ENCODE measurements at places on chromosomes 6 and 20.

DNA sequence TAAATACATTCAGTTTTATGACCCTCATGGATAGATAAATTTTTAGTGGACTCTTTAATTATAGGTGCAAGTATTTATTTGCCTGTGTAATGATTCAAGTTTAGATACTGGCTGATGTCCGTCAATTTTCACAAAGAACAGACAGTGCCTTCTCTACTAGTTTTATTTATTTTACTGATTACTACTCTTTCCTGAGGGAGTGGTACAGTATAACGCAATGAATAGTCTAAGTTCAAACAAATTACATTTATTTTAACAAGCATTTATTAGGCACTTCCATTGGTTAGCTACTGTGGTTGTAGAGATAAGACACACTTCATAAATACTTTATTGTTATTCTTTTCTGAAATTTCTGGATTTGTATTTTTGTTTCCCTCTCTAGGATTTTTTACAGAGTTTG is 74.3 kb downstream of the ADGRG6 start:
- DNase-seq: no peak

GRCh38 chr20:13461849-13462458 is 176.8 kb downstream of the TASP1 start:
- no peak for DNase-seq

- no peak for DNase-seq
These were observed 6.7 kb upstream of the HMGN3 start for GRCh38 chr6:79241228-79241627.

DNA sequence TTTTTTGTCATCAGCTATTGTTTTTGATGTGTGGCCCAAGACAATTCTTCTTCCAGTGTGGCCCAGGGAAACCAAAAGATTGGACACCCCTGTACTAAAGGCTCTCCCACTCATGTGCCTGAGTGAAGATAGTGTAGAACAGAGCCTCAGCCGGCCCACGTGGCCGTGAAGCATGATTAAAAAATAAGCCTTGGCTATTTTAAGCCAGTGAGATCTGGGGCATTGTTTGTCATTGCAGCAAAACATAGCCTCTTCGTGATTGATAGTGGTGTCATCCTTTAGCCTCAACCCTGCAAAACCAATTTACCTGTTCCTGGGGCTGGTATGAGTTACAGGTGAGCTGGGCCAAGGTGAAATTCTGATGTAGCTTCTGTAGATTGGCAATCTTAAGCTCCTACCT is 85.3 kb downstream of the TULP4 start:
- DNase-seq: no peak

DNA sequence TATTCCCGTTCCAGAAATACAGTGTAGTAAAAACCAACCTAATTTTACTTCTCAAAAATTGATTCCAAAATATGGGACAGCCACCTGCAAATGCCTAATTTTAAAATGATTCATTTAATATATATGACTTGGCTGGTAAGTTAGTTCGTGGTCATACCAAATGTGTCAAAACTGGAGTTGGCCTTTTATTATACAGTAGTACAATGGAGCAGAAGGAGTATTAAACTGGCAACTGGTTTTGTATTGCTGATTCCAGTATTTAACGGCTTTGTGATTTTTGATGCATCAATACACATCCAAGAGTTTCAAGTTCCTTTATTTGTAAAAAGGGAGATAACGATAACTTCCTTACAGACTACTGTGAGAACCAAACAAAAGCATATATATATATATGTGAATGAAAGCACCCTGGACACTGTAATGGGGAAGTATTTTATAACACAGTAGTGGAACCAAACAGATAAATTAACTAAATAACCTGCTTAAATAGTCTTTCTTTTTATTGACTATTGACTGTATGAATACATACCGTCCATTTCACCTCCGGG is 24.8 kb downstream of the SAMHD1 start:
- DNase-seq: no peak

DNA sequence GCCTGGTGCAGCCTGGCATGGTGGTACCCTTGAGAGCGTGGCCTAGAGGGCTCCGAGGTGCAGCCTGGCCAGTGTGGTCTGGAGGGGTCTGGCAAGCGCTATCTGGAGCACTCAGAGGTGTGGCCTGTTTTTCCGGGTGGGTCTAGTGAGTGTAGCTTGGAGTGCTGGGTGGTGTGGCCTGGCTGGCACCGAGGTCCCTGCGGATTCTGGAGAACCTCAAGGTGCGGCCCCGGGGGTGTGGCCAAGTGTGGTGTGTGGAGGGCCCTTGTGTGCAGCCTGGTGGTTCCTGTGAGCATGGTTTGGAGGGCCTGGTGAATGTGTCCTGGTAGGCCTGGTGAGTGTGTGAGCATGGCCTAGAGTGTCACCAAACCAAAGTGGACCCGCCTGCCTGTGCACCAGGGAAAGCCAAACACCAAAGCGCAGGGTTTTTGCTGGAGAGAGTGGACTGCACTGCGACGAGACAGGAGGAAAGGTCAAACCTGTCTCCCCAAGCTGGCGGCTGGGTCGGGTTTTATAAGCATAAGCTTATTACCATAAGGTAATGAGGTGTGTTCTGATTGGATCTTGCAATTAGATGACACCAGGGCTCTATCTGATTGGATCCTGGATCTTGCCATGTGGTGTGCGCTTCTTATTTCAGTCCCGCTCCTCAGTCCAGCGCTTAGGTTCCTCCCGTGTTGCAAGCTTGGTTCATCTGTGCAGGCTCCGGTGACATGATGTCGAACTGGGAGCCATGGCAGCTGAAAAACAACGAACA is 35.7 kb downstream of the IGF2R start:
- no peak for DNase-seq

DNA sequence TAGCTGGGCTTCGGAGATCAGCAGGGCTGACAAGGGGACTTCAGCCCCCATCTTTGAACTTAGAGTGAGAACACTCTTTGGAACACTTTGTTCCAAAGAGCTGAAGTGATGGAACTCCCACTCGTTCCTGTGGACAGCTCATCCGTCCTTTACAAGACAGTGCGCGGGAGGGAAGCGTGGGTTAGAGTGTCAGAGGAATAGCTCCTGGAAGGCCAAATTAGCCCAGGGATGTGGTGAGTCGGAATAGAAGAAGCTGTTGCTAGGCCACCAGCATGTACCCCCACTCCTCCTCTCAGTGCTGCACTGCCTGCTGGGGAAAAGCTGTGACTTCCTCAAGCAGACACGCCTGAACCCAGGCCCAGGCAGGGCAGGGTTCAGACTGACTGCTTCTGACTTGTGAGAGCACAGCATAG is 1.7 kb downstream of the SDCBP2 start:
- DNase-seq: no peak

GRCh38 chr6:152142105-152142504 is 334.6 kb downstream of the ESR1 start:
- DNase-seq: no peak

- DNase-seq: peak; percentile 40
These were observed at the start of gene METTL24 for GRCh38 chr6:110357664-110358552. METTL24 (minus strand) TSS chr6:110358349; CDS start chr6:110358272, 77 bp downstream.

GRCh38 chr20:19396460-19397081 is 184.1 kb downstream of the SLC24A3 start:
- no peak for DNase-seq

DNA sequence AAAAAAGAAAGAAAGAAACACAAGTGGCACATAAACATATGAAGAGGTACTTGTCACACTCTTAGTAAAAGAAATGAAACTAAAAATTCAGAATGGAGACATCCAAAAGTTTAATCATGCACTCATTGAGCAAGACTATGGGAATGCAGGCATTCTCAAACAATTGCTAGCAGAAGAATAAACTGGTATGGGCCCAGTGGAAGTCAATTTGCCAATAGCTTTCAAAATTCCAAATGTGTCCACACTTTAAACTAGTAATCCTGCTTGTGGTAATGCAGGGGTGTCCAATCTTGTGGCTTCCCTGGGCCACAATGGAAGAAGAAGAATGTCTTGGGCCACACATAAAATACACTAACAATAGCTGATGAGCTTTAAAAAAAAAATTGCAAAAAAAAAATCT is 97.4 kb downstream of the EPB41L2 start:
- no peak for DNase-seq

- DNase-seq: no peak
These were observed 127.1 kb downstream of the MYO6 start for GRCh38 chr6:75876152-75876551.

DNA sequence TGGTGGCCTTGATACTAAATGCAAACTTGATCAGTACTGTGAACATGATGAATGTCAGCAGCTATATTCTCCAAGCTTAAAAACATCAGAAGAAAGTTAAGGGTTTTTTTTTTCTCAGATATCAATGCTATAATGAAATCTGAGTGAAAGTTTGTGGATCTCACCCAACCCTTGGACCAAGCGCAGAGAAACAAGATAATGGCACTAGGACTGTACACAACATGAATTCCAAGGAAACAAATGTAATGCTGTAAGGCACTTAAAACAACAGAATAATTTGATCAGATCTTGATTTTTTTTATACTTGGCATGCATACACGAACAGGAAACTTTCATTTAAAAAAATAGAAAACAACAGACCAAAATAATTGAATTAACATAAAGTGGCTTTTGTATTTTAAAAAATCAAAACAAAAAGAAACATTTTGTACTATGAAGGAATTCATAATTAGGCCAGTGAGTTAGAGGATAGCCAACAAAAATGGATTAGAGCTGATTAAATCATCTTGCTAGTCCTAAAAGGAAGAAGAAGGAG is 1154.0 kb upstream of the EYS start:
- no peak for DNase-seq

DNA sequence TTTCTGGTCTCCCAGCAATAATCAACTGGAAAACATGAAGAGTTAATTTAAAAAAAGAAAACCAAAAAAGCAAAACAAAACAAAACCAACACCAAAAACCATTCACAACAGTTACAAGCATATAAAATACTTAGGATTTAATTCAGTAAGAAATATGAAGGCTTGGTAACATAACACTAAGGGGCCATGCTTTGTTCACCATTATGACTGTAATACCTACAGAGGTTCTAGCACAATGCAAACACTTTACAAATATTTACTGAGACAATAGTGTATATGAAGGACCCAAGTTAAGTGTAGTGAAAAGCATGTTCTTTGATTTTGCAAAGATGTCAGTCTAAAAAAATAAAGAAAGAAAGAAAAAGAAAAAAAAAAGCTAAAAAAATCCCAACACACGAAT is 109.8 kb upstream of the EMILIN3 start:
- DNase-seq: no peak

GRCh38 chr6:31911826-31912585 is 10.1 kb upstream of the ZBTB12 start:
- no peak for DNase-seq

GRCh38 chr6:50030777-50031562 is 9.2 kb upstream of the DEFB110 start:
- peak; percentile 29 for DNase-seq

DNA sequence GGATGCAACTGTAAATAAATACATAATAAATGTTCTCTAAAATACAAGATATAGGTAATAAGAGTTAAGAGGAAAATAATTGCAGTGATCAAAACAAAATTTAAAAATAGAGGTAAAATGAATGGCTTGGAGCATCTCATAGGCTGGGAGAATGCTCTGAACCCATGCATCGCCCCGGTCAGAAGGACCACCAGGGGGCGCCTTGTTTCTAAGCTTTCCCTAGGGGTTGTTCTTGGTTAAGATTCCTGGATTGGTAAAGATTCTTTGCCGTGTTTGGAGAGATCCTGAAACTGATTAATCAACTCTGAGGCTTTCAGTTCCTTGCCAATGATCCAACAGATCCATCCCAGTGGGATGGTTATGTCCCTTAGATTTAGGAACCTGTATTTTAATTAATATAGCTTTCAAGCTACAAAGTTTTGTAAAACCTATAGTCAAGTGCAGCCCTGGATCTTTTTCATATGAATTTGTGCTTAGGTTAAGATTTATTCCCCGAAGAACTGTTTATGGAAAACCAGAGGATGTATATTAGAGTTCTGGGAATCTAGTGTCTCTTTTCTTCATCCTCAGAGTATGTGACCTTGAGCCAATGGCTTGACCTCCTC is 45.3 kb upstream of the PRELID3B start:
- peak; percentile 74 for DNase-seq

- DNase-seq: no peak
These were observed 154.0 kb downstream of the PRL start for GRCh38 chr6:22142856-22143255.

- no peak for DNase-seq
These were observed 24.7 kb downstream of the GFOD1 start for GRCh38 chr6:13462458-13463327.

DNA sequence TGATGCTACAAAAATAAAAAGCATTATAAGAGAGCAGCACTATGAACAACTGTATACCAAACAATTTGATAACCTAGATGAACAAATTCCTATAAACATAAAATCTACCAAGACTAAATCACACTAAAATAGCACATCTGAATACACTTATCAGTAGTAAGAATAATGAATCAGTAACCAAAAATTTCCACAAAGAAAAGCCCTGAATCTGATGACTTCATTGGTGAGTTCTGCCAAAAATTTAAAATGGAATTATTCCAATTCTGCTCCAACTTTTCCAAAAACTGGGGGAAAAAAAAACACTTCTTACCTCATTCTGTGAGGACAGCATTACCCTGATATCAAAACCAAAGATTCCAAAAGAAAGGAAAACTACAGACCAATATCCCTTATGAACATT is 206.2 kb downstream of the WDR27 start:
- DNase-seq: no peak

- DNase-seq: no peak
These were observed 106.5 kb downstream of the MMS22L start for GRCh38 chr6:97176468-97176867.

GRCh38 chr20:1390581-1391403 is 2.1 kb downstream of the FKBP1A start:
- DNase-seq: no peak

- no peak for DNase-seq
These were observed 17.7 kb downstream of the SLC12A5 start for GRCh38 chr20:46046588-46047310.

GRCh38 chr6:43804550-43805223 is 34.7 kb downstream of the VEGFA start:
- DNase-seq: no peak

- DNase-seq: no peak
These were observed 270.3 kb downstream of the NKAIN2 start for GRCh38 chr6:124073820-124074587.

GRCh38 chr6:45445749-45446549 is 68.2 kb upstream of the SUPT3H start:
- no peak for DNase-seq

DNA sequence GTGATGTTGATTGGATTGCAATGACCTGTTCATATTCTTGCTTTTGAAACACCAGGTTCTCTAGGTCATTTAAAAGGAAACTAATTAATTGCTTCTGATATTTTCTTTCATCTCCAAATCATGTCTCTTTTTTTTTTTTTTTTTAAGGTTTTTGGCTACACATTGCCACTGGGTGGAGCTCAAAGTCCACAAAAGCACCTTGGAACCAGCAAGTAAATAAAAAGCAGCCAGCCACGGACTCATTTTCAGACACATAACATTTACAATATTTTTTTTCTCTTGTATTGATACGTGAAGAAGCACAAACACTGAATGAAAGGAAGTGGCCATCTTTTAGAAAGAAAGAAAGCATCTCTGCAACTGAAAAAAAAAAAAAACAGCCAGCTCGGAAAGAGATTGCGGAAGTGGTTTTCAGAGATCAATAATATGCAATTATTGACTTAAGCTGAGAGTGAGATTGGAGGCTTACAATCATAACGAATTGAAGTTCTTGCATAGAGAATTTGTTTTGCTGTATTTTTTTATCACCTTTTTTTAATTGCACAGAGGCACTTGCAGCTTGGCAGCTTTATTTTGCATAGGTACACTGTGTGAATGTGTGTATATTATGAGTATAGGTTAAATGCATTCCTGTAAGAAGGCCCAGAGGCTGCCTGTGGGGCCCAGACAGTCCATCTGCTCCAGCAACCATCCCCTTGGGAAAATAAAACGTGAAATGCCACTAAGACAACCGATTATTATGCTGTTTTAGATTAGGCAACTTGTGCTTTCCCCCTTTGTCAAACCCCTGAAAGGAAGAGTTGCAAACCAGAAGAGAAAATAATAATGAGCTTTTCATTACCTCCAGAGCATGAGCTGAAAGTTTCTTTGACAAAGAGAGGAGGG is 28.2 kb downstream of the CGA start:
- peak; percentile 46 for DNase-seq

Data from neural crest cell (in vitro differentiated cells).